ENCODE measurements at places on chromosomes 2 and 18.

DNA sequence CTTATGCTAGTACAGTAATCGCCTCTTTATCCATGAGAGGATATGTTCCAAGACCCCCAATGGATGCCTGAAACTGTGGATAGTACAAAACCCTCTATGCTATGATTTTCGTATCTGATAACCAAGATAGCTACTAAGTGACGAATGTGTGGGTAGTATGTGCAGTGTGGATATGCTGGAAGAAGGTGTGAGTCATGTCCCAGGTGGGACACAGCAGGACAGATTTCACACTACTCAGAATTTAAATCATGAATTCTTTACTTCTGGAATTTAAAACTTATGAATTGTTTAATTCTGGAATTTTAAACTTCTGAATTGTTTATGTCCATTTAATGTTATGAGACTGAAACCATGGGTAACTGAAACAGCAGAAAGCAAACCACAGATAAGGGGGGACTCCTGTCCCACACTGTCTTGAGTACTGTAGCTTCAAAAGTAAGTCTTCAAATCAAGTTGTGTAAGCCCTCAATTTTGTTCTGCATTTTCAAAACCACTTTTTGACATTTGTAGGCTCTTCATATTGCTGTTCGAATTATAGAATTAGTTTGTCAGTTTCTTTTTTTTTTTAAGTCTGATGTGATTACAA lies 116.0 kb downstream of the LTBP1 start:
- no peak for DNase-seq

- no peak for DNase-seq
Observed at GRCh38 chr2:207683438-207683837, 28.0 kb upstream of the CCNYL1 start.

- no peak for DNase-seq
Observed at GRCh38 chr18:35526495-35527059, 28.8 kb upstream of the INO80C start.

DNA sequence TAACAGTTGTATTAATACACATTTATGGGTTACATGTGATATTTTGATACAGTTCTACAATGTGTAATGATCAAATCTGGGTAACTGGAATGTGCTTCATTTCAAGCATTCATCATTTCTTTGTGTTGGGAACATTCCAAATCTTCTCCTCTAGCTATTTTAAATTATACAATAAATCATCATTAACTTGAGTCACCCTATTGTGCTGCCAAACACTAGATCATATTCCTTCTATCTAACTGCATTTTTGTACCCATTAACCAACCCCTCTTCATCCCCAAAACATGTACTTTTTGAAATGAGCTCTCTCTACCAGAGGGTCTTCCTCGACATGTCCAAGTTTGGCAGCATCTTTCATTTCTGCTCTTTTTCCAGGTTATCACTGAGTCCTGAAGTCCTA lies 81.1 kb upstream of the TTC39C start:
- DNase-seq, result no peak

GRCh38 chr2:100580367-100581276 lies 17.8 kb downstream of the PDCL3 start:
- DNase-seq, result no peak

- no peak for DNase-seq
Observed at GRCh38 chr2:72293620-72294019, 146.0 kb upstream of the CYP26B1 start.

DNA sequence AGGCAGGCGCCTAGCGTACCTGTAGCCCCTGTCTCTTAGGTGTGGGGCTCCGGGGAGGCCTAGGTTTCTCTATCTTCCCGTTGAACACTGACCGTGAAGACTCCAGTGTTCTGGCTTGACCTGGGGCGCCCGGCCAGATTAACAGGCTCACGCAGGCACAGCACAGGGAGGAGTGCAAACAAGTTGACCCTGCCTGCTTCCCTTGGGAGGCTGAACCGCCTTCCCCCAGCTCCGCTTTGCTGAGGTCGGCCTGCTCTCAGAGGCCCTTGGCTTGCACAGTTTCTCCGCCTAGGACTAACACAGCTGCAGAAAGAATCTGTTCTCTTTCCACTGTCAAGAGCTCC lies 567 bp downstream of the PCYOX1 start:
- peak; percentile 6 for DNase-seq

DNA sequence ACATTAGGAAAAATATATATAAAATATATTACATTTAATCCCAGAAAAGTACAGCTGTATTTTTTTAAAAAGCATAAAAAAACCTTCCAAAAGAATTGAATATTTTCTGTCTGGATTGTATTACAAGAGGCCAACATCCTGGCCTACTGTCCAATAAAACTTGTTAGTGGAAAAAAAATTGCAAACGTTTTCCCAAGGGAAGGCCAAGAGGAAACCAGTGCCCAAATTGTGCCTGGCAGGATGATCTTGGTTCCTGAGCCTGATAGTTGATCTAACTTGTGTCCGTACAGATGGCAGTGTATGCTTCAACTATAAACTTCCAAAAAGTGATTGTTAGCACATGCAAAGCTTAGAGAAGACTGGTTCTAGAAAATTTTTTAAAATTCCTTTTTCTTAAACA lies 90.6 kb upstream of the LPIN2 start:
- no peak for DNase-seq

DNA sequence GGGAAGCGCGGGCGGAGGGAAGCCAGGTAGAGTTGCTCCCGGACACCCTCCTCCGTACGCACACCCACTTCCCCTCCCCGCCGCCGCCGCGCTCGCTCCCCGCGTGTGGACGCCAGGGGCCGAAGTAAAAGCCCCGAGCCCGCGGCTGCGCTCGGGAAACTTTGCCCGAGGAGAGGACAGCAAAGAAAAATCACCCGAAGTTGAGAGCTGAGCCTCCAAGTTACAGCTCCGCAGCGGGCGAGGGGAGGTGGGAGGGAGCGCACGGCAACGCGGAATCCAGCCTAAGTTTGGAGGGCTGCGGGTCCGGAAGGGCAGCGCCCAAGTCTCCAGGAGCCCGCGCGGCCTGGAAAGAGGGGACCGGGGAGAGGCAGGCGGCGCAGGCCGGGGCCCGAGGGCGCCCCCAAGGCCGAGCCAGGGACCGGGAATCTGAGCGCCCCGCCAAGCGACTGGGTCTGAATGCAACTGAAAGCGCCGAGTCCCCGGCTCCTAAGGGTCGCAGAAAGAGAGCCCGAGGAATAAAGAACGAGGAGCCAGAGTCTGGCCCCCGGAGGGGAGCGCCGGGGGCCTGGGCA lies 706 bp upstream of the BCL11A start:
- DNase-seq, result no peak

- DNase-seq, result no peak
Observed at GRCh38 chr18:41860987-41861386, 94.0 kb upstream of the PIK3C3 start.

- no peak for DNase-seq
Observed at GRCh38 chr2:96546321-96546720, 9.8 kb downstream of the ARID5A start.

- DNase-seq, result no peak
Observed at GRCh38 chr2:186841940-186842339, 7.0 kb downstream of the ZSWIM2 start.

DNA sequence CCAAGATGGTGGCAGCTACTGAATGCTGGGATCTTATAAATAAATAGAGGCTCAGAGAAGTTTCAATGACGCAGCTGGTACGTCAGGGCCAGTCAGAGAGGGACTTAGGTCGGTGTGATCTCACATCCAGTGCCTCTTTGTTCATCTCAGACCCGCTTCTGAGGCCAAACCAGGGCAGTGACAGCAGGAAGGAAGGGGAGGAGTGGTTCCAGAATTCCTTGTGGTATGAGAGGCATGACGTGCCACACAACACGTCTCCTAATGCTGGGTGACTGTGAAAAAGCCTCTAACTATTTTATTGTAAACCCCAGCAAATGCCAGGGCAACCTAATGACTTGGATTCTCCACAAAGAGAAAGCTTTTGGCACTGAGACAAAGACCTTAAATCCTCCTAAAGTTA lies 423.3 kb downstream of the LPIN1 start:
- no peak for DNase-seq

GRCh38 chr2:166803373-166804000 lies 84.8 kb upstream of the XIRP2 start:
- DNase-seq, result no peak
